ENCODE measurements at places on chromosomes 2 and 18.

- peak; percentile 38 for DNase-seq
These were observed 19.7 kb upstream of the STPG4 start for GRCh38 chr2:47174733-47175361.

- no peak for DNase-seq
These were observed 1.5 kb downstream of the TTC32 start for GRCh38 chr2:19899985-19900930.

GRCh38 chr18:66560094-66560493 lies 43.8 kb downstream of the CDH19 start:
- no peak for DNase-seq

- DNase-seq, result peak; percentile 13
These were observed 636 bp downstream of the ARL4C start for GRCh38 chr2:234496055-234496834.

DNA sequence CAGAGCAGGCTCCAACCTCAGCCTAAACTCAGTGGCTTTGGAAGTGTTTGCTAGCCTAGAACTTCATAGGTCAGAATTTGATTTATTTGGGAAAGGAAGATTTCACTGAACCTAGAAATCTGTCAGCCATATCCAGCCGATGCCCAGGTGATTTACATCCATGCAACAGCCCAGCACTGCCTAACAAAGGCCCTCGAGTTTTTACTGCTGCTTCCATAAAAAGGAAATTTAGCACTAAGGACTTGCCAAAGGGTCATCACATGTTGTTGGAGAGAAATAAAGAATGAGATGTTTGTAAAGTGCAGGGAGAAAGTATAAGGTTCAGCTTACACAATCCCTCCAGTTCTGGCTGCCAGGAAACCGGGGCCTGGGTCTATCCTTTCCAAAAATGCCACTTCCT lies 614.2 kb downstream of the BCL11A start:
- no peak for DNase-seq

DNA sequence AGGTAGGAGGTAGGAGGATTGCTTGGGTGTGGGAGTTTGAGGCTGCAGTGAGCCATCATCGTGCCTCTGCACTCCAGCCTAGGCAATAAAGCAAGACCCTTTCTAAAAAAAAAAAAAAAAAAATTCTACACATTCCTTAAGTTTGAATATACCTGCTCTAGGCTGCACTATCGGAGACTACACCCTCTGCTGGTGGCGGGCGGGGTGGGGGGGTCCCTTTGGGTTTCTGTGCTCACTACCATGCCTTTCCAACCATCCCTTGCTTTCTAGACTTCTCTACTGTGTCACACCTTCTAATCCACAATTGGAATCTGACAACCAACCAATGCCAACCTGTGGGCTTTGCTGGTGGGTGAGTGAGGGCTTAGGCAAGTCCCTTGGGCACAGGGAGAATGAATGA lies 34.7 kb upstream of the FAM136A start:
- no peak for DNase-seq

GRCh38 chr2:20136149-20136548 lies 84.7 kb upstream of the LAPTM4A start:
- no peak for DNase-seq

- no peak for DNase-seq
These were observed 15.2 kb downstream of the SMAD2 start for GRCh38 chr18:47915229-47915628.

DNA sequence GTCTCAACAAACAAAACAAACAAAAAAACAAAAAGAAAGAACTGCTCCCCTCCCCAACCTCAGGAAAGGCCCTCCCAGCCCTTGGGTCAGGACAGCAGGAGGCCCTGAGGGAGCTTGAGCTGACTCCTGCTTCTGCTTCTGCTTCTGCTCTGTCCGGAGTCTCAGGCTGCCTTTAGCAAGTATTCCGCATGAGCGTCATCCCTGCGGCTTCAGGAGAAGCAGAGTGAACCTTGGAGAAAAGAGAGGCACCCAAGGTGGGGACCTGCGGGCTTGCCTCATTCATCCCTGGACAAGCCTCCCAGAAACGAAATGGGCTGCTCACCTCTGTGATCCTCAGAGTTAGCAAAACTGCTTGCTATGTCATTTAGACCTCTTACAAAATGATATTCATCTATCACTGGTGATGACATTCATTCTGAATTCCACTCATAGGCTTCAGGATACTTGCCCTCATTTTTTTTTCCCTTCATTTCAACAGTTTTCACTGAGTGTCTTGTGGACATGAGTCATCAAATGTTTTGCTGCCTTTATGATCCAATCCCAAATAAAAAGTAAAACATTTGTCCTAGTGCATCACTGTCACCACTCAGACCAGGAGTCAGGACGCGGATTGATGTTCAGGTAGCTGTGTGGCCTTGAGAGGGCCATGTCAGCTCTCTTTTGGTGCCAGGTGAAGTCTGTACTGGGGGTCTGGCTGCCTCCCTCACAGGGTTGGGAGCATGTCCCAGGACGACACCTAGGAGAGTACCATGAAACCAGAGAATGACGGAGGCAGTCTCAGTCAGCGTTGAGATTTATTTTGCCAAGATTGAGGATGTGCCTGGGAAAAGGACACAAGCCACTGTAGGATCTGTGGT lies 51.7 kb downstream of the IMPA2 start:
- DNase-seq, result no peak

- no peak for DNase-seq
These were observed 33.8 kb downstream of the KCNS3 start for GRCh38 chr2:17912266-17912691.

- DNase-seq, result no peak
These were observed 16.0 kb downstream of the ASPRV1 start for GRCh38 chr2:69945441-69945840.

DNA sequence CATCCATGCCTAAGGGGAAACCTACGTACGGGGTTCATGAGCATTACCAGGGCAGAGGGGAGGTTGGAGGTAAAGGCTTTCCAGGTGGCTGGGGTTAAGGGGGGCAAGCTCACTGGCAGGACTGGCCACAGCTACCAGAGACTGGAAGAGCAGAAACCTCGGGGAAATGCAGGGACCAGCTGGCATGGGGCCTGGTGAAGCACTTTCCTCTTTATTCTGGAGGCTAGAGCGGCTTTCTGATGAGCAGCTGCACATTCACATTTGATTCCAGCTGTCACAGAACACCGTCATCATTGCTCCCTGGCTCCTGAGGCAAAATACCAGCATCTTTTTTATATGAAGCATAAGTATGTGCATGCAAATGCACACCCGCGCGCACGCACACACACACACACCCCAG lies 28.7 kb upstream of the LRRC30 start:
- no peak for DNase-seq

- DNase-seq, result no peak
These were observed 44.9 kb downstream of the PARD6G start for GRCh38 chr18:80202264-80202998.

DNA sequence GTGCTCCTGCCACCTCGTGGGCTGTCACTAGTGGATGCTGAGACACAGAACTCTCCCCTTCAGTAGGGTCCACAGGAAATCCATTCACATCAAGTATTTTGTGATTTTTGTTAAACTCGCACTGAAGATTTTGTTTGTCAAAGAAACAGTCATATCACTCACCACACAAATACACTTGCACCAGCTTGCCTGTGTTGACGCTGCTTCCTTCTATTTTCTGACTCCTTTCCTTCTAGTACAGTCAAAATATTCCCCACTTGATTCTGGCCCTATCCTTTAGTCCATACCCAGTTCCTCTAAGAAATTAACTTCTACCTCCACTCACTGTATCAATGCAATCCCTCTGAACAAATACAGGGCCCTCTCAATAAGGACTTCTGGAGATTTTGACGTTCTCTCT lies 213.2 kb upstream of the ARL4C start:
- no peak for DNase-seq

- DNase-seq, result no peak
These were observed 26.5 kb upstream of the PIK3C3 start for GRCh38 chr18:41928581-41928980.

Data from Caco-2 (cell line).